Thyroid gland (tissue), 4 donors: ENCODE measurements at places on chromosomes 3 and 15. TPM values are rescaled to one million over a fixed set of nuclear protein-coding genes. Genes with fewer than 3 reads are reported as not detected.

DNA sequence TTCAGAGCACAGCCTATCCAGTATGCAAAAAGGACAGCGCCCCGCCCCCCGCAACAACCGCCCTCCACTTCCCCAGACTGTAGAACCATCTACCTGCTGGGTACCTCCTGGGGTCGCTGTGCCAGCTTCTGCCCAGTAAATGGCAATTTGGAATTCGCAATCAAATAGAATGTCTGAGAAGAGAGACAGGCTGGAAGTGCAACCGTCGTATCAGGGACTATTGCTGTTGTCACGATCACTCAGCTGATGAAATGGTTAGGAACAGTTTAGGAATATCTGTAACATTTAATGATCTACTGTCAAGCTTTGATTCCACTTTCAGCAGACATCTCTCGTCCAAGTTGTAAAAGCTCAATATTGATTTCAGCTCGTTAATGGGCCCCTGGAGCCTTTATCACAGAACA is 13.3 kb upstream of the PARL start:
- no peaks in the 10 kb centered on the region for H3K4me1 ChIP-seq
- DNase-seq: no peak
- no peak overlapping the region for H3K27ac ChIP-seq
- H3K36me3 ChIP-seq: no peaks in the 10 kb centered on the region

- H3K4me3 ChIP-seq: no peak overlapping the region
- peaks cover 20% of the 10 kb centered on the region for H3K4me1 ChIP-seq
- DNase-seq: no peak
Measured at GRCh38 chr15:66291816-66292570, 1.4 kb upstream of the DIS3L start.

GRCh38 chr3:143972505-143973258 is 1.1 kb downstream of the DIPK2A start:
- no peaks in the 10 kb centered on the region for H3K36me3 ChIP-seq
- H3K27me3 ChIP-seq: no peaks in the 10 kb centered on the region
- H3K4me3 ChIP-seq: peak overlapping the region; percentile 99

Gene CGGBP1
- total RNA-seq: 85.7 TPM

Gene P2RY1
- total RNA-seq: 4.0 TPM
